Fibroblast of mammary gland (primary cell): ENCODE measurements at places on chromosomes 2 and 18.

DNA sequence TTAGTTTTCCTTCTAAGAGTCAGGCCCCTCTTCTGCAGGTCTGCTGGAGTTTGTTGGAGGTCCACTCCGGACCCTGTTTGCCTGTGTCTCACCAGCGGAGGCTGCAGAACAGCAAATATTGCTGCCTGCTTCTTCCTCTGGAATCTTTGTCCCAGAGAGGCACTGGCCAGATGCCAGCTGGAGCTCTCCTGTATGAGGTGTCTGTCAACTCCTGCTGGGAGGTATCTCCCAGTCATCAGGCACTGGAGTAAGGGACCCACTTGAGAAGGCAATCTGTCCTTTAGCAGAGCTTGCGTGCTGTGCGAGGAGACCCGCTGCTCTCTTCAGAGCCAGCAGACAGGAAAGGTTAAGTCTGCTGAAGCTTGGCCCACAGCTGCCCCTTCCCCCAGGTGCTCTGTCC is 4.8 kb downstream of the REG1B start:
- DNase-seq = no peak

DNA sequence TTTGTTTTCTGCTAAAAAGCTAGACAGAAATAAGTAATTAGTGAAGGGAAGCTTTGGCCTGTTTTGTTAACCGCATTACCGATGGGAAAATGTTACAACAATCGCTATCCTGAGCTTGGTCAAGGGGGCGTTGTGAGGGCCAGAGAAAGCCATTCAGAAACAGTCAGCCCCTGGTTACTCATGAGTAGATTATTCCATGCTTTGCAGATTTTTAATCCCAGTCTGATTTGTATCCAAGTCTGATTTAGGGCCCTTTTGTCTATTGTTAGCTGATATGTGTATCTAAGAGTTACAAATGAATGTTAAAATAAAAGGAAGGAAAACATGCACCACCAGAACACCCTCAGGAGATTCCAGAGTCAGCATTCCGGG is 99.1 kb downstream of the PRPF40A start:
- DNase-seq = peak; percentile 39

DNA sequence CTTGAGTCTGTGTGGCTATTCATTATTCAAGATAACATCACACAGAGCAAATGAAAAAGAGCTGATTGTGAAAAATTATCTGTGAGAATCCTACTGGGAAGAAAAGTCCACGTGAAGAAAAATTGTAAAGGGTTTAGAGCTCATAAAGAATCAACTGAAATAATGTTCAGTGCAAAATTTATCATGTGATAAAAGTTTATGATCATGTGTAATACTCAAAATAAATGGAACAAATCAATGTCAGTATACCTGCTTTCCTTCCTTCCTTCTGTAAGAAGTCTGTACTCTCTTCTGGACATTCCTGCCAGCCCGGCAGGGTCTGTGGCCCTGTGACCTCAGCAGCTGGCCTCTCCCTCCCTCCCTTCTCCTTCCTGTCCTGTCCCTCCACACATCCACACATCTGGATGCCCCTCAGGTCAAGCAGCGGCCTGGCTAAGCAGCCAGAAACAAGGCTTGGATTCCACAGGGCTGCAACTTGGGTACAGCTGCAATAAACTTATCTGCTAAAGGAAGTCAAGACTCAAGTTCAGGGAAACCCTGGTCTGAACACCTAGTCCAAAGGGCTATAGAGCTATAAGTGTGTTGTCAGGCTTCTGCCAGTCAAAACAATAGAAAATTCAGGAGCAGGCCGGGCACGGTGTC is 172.1 kb downstream of the MREG start:
- peak; percentile 61 for DNase-seq

DNA sequence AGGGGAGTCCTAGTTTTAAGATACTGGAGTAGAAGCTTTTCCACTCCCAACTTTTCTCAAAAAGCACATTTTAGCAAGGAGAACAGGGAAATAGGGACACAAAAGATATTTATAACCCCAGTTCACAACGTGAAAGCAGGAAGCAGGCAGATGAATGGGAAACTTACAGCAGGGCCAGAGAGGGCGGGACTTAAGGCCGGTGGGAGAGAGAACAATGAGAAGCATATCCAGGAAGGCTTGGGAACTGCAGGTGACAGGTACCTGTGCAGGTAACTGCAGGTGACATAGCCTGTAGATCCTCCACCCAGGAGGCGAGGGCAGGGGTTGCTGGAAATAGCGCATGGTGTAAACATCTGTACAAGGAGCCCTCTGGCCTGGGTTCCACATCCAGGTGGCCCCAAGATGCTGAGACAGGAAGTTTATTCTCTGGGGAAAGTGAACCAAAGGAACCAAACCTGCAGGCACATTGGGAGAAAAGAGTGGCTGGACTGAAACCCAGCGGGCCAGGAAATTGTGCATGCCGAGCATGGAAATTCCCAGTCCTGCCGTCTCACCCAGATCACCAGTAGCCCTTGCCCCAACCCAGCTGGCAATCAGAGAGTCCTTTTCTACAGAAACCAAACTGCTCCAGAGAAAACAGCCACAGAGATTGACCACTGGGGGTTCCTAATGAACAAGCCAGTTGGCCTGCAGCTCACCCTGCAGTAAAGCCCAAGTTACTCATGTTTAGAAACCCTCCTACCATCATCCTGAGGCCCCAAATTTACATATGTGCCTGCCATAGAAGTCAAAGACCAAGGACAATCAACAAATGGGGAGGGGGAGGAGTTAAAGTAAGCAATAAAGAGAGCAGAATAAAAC is 24.3 kb upstream of the COL6A3 start:
- DNase-seq = no peak

DNA sequence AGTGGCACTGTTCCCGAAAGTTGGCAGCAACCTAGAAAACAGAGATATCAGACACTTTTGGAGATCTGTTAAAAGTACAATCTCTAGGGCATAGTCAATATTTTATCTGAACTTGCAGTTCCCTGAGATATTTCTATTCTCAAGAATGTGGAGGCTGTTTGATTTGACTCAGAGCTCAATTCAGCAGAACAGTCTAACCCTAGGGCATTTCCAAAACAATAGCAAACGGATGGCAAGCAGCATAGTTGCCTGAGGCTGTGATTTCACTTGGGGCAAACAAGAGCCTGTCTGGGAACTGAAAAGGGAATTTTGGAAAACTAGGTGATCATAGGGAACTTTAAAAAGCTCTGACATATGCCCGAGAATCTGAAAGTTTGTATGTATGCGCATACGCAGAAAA is 772.8 kb upstream of the LRRTM1 start:
- no peak for DNase-seq

DNA sequence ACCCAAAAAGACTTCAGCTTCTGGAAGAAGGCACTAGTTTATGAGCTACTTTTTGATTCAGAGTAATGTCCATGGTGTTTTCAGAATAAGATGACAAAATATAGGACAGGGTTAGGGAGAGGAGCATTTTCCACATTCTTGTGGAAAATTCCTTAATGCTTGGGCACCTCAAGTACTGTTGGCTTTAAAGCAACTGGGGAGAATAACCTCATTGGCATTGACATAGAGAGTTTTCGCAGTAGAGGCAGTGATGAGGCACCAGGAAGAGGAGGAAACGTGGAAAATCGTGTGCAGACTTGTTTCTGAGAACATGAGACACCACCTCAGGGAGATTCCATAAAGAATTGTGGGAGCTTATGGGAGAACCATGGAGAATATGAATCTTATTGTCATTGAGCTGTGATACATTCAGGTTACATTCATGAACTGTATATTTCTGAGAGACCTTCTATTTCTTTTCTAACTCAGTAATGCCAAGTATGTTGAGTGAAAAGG is 929.0 kb upstream of the NRXN1 start:
- no peak for DNase-seq

DNA sequence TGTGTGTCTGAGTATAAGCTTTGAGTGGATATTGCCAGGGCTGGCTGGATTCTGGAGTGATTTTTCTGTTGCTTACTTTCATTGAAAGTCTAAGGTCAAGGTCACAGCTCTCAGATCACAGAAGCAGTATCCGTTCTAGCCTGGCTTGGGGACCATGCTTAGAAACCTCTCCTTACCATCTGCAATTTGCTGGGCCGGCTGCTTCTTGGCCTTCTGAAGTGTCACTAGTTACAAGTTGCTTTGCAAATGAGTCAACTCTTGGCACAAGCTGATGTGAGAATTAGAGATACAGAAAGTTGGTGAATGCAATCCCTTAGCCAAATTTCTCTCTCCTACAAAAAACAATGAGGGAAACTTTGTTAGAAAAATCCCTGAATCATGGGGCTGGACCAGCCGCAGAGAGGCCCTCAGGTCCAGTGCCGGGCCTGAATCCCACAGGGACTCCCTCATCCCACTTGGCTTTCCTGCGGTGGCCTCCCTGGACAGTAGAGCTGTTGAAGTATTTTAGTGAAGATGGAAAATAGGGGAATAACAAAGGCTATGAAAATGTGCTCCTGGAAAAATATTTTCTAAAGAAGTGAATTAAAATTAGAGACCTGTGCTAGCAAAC is 92.7 kb upstream of the CNGA3 start:
- peak; percentile 47 for DNase-seq

GRCh38 chr2:215680605-215681598 is 245.0 kb upstream of the FN1 start:
- peak; percentile 98 for DNase-seq

- peak; percentile 50 for DNase-seq
Observed at GRCh38 chr2:10254373-10255188, 48.1 kb upstream of the HPCAL1 start.

DNA sequence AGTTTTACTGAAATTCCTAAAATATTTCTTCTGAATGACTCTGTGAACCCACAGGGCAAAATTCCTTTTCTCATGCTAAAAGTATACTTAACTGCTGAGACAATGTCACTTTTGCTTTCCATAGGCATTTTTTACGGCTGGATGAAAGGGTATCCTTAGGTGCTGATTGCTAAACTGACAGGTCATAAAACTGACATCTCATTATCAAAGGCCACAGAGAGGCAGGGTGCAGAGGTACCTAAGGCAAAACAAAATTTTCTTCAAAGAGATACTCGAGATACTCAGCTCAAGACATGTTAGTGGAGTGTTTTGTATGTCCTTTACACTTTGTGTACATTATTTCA is 62.0 kb upstream of the WDR75 start:
- no peak for DNase-seq

DNA sequence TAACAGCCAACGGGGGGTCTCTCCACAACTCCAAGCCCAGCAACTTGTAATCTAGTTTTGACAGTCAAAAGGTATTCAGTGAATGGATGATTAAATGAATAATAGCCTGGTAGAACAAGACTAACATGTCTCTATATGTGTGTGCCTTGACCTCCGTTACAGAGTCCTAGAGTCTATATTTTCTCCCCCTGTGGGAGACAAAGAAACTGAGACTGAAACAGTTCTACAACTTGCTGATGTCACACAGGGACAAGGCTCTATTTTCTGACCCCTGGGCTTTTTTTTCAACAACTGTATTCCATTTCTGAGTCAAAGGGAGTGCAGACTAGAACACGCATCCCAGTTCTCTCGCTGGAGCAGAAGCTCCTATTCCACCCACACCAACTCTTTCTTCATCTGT is 223.6 kb upstream of the AGAP1 start:
- no peak for DNase-seq

DNA sequence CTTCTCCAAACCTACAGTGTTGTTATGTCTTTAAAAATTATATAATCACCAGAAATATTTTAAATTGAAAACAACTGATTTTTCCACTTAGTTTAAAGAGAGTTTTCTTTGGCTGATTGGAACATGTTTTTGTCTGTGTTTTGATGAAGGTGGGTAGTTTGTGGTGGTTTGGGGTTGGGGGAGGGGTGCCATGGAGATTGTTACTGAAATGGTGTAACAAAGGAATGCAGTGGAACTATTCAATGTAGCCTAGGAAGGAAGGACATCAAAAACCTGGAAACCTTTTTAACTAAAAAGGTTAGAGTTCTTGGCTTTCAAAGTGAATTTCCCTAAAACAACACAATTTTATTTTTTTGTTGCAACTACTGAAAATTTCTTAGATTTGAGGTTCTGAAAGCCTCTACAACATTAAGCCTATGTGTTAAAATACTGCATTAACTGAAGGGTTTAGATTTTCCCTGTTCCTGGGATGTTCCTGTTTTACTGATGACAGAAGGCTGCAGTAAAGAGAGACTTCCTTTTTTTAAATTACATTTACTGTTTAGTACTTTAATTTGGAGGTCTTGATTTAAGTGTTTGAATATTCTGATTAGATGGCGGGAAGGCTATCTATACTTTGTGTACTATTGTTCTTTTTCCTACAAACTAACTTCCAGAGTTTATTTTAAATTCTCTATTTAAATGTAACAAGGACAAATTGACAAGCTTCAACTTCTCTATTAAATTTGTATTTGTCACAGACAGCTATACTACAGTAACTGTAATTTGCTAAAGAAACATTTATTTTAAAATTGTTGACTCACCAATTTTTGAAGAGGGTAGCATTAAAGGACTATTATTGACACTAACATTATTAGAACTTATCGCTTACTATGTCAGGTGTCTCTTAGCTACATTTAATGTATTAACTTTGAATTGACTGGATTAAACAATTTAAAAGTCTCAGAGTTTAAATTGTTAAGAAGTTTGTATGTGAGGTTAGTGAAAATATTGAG is 87.7 kb downstream of the LIMS1 start:
- no peak for DNase-seq

- DNase-seq = no peak
Observed at GRCh38 chr2:71457923-71458322, 4.6 kb downstream of the DYSF start.

GRCh38 chr2:5472673-5473072 is 219.5 kb upstream of the SOX11 start:
- DNase-seq = no peak

DNA sequence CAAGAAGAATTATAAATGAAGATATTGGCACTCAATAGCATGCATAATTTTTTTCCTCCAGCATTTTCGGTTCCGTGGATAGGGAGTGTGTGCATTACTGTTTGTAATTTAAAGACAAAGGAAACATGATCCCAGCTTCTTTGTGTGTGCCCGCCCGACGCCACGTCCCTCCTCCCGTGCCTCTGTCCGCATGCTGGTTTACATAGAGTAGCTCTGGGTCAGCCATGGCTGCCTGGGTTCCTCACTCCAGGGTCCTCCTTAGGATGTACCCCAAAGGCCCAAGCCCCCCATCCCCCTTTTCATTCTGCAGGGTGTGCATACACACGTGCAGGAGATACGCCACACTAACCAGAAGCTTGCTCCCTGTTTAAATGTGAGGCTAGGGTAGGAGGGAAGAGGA is 214.7 kb downstream of the KLHL29 start:
- DNase-seq = no peak

DNA sequence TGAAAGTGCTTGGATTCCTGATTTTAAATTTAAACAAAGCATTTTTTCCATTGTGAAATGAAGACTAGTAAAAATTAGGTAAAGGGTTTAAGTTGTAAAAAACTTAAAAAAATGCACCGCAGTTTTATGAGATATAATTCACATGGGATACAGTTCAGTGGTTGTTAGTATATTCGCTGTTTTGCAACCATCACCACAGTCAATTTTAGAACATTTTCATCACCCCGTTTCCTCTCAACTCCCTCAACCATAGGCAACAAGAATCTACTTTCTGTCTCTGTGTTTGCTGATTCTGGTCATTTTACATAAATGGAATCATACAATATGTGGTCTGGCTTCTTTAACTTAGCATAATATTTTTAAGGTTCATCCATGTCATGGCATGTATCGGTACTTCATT is 4.0 kb downstream of the DGKD start:
- no peak for DNase-seq
